ENCODE measurements at places on chromosomes 5 and 9.

DNA sequence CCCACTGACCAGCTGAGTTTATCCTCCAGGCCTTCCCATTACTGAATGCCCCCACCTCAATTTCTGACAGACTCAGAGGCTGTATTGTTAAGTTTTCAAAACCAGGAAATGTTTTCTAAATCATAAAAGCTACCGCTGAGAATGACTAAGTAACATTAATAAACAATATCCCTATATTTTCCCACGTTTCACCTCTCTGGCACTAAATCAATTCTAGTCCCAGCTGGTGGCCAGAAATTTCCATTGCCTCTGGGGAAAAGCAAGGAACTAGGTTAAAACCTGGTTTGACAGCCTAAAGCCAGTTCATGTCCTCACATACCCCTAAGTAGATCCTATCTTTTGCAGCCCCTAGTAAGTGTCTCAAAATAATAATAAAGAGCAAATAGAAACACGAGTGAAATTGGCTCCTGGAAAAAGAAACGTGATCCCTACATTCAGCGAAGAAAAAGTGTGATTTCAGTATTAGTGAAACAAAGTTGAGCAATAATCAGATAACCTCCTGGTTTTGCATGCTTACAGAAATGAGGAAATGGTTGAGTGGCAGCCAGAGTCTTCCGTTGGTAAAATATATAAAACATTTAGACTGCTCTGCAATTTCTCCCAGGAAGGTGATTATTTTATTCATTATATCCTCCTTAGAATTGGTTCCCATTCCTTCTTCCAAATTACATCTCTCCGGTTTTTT lies 110.9 kb downstream of the ESM1 start:
- no peak for DNase-seq

DNA sequence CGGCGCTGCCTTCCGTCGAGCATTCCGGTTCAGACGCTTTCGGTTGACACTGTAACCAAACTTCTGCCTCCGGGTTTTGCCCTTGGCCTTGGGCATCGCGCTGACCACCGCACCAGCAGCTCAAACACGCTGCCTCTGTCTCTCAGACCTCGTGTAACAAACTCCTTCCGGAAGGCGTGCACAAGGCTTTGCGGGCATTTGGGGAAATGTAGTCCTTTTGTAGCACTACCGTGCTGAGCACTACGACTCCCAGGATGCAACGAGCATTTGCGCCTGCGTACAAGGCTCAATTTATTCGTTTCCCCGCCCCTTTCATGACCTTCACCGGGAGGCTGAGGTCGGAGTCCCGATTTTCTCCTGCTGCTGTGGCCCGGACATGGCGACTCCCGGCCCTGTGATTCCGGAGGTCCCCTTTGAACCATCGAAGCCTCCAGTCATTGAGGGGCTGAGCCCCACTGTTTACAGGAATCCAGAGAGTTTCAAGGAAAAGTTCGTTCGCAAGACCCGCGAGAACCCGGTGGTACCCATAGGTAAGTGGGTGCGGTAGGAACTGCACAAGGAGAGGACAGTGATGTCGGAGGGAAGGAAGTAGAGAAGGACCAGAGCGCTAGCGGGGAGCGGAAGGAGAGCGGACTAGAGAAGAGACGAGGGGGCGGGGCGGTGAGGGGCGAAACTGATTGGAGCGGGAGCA lies at the start of the genes HIGD2A and NOP16:
Gene HIGD2A (plus strand): TSS at position 308 of the 691 bp plus-strand sequence. CDS start 69 bp downstream, at position 377.
Gene NOP16 (minus strand): TSS at position 155 of the 691 bp plus-strand sequence. CDS start 59 bp downstream, at position 96.
- peak; percentile 98 for DNase-seq

DNA sequence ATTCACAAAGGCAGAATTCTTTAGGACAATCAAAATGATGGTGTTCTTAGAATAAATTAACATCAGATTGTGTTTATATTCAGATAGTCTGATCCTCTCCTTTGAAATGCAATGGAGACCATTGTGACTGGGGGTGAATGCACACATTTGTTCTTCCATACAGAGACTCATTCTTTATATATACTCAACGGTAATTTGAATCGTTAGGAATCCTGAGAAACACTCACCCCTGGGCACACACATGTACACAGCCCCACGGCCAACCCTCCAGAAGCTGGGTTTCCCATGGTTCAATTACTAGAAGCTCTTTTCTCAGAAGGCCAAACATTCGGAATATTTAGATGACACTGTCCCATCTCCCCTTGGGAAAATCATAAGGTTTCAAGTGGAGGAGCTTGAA lies 57.5 kb upstream of the EPB41L4B start:
- no peak for DNase-seq

DNA sequence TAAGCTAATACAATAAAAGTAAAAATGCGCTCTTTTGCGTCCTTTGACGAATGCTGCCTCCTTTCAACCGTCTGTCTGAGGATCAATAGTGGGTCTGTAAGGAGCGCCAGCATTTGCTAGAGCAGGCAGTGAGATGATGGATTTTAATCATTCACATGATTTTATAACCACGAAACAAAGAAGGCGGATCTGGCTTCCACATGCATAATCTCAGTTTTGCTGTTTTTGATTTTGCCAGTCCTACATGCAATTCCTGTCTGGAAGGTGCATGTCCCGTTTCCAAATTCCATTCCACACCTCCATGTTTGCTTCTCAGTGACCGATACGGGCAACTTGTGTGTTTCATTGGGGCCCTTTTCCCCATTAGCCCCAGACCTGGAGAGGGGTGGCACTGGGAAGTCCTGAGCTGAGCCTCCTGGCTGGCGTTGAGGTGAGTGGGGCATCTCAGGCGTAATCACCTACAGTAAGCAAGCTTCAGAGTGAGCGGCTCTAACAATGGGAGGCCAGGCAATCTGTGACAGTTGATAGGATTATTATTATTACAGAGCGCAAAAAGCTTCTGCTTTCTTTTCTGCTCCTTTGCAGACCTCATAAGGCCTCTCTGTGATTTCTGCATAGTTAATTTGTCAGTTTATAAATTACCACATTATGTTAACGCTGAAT lies 405.4 kb downstream of the ZSWIM6 start:
- DNase-seq: no peak

DNA sequence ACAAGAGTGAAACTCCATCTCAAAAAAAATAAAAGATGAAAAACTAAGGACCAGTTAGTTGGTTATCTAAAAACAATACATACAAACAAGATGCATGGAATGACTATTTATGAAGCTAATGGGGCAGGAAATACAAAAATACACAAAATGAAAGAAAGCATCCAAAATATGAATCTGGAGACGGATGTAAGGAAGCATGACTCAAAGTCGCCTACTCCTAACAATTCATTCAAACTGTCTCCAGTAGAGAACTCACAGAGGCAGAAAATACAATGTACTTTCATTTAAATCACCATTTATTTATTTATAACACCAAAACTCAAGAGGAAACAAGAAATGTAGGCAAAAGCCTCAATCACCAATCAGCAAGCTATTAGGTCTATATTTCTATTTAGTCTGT lies 68.4 kb downstream of the SCAI start:
- DNase-seq: no peak

- DNase-seq: no peak
These were observed 10.3 kb upstream of the CD180 start for GRCh38 chr5:67206929-67207328.

DNA sequence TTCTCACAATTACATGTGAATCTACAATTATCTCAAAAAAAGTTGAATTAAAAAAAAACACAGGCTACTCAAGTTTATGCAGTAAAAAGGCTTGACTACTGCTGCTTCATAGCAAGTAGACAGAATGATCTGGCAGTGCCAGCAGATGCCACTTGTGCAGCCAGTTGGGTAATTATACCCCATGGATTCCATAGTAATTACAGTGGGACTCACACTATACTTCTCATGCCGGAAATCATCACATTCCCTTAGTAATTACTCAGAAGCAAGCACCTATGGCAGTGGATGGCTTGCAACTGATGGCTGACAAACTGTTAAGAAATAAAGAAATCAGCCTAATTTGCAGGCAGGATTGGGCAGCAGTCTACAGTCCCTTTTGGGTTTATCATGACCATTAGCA lies 463.2 kb upstream of the KLF4 start:
- no peak for DNase-seq

GRCh38 chr9:14362175-14362574 lies 48.2 kb upstream of the NFIB start:
- DNase-seq: no peak

DNA sequence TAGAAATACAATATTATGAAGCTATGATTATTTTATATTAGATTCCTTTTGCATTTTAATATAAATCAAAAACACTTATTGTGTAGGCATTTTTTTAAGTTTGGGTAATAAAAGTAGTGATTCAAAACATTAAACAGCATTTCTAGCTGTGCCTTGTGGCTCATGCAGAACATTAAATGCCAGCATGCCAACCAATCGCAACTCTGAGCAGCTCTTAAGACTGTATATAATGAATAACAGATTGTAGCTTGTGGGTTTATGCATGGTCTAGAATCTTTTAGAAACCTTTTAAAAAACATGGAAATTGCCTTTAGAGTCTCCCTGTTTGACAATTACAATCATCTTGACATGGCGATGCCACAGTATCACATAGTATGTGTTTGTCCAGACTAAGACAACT lies 903.8 kb downstream of the EFNA5 start:
- no peak for DNase-seq

DNA sequence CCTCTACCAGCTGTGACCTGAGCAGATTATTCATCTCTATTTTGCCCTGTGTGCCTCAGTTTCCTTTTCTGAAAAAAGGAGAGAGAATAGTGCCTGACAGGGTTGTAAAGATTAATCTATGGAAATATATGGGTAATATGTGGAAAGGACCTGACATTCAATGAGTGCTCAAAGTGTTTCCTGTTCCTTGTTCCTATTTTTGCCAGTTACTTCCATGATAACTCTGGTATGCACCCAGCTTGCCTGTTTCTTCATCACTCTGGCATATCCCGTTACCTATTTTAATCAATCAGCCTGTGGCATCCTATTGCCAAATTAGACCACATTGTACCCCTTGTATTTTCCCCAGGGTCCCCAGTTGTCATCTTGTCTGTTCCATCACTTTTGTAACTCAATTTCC lies 3.6 kb upstream of the ARAP3 start:
- DNase-seq: no peak

DNA sequence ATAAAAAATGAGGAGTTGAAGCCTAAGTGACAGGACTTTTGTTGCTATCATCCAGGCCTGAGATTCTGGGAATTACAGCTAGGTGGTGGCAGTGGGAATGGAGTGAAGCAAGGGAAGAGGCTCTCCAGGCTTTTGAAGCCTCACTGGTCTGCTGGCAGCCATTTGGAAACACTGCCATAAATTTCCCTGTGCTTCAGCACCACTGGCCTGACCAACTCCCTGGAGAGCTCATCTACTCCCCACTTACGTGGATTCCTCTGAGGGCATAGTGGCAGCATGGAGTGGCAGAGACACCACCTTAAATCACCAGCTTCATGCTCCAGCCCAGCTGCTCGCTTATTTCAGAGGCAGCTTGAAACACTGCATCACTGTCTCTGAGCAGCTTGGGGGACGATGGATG lies 518.2 kb downstream of the TLR4 start:
- no peak for DNase-seq

- DNase-seq: no peak
These were observed 66.7 kb upstream of the PRDM9 start for GRCh38 chr5:23440703-23441102.

GRCh38 chr9:118473521-118473920 lies 769.3 kb downstream of the TLR4 start:
- peak; percentile 6 for DNase-seq

- DNase-seq: no peak
These were observed 265.1 kb upstream of the MVB12B start for GRCh38 chr9:126061575-126061974.

GRCh38 chr5:66741394-66741793 lies 145.2 kb downstream of the MAST4 start:
- DNase-seq: peak; percentile 76

- no peak for DNase-seq
These were observed 205.2 kb downstream of the PIK3R1 start for GRCh38 chr5:68420476-68421344.
